Stimulated activated CD8-positive, alpha-beta memory T cell treated with anti-CD3 and anti-CD28 coated beads, Interleukin-15, amount 100 ng/mL, for 48 hours (primary cell): ENCODE measurements at places on chromosomes 12 and 14.
A peak's percentile ranks its signal among the peaks of the same experiment; 100 is the strongest.

DNA sequence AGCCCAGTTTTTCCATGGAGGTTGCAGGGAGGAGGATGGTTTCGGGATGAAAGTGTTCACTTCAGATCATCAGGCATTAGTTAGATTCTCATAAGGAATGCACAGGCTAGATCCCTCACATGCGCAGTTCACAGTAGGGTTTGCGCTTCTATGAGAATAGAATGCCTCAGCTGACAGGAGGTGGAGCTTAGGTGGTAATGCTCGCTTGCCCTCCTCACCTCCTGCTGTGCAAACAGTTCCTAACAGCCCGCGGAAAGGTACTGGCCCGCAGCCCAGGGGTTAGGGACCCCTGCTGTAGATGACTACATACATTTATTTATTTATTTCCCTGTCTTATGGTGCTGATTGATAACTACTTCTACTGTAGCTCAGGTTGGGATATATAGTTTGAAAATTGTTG, 93.2 kb downstream of the FBXO33 start:
- DNase-seq, result no peak

- no peak for DNase-seq
These were observed 267.3 kb upstream of the SRRM4 start for GRCh38 chr12:118714051-118714460.

DNA sequence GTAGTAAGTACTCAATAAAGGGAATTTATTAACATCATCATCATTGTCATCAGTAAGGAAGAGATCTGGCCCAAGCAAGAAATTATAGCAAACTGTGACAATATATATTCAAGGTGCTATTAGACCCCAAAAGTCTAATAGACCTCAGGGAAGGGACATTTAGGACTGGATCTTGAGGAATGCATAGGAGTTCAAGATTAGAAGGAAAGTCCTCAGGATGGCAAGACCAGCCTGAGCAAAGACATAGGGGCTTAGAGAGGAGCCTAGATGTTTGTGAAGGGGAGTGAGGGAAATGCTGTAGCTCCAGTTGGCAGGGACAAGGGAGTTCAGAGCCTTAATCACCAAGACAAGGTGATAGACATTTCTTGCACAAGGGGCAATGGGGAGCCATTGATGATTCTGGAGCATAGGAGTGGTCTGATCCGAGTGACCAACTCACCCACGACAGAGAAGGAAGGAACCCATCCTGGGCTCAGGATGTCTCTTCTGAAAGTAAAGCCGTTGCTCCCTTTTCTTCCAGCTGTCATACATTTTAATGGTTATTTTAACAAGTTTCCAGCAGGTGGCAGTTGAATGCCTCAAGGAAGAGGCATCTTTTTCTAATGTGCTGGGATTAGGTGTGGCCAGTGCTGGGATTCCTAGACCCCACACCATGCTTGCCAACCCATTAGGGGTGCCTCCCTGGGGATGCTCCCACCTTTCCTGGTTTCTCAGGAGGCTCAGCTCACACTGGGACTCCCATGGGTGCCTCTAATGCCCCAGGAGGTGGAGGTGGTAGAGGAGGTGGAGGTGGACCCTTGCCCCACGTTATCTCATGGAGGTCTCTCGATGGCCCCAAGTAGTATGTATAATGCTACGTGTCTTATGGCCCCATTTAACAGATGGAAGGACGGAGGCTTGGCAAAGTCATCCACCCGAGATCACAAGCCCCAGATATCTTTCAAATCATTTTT, 37.8 kb downstream of the PHETA1 start:
- no peak for DNase-seq

GRCh38 chr12:89787763-89788162, 79.1 kb upstream of the ATP2B1 start:
- no peak for DNase-seq

DNA sequence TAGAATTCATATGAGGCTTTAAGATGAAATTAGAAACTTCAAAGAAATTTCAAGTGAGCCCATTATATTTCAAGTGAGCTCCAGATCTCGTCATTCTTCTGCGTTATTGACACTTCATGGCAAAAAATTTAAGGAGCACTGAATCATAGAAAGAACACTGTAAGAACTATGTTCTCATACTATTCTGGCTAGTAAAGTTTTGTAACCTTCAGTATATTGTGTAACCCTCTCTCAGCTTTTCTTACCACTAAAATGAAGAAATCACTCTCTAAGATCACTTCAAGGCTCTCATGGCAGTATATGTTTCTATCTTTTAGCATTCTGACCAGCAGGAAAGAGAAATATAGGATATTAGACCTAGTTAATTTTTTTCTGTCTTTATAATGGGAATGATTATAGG, 6.3 kb downstream of the GPHN start:
- no peak for DNase-seq

DNA sequence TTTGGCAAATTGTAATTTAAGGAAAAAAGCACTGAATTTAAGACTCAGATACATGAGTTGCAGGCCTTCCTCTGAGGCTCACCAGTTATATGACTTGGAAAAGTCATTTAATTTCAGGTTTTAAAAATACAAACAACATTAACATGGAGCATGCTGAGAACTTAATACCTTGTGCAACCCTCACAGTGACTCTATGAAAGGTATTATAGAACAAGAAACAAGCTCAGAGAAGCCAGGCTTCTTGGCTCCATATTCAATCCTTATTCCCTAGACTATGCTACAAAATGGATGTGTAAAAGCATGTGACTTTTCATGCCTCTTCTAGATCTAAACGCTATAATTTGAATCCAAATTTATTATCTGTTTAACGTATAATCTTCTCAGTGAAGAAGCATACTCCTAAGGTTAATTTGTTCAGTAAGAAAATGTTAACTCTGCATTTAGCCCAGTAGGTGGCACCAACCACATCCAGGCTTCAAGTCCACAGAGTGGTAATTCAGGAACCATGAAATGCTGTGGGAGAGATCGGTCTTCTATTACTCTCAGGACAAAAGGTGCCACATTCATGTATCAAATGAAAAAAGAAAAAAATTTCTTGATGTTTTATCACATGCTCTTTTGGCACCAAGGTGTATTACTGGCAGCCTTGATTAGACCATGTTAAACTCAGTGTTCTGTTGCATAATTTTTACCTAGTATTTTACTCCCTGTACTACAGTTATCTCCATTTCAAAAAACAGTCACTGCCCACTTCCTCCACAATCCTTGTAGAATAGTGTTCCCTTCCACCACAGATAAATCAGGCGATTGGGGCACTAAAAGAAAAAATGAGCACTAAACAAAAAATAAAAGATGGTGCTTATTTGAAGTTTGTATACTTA, 9.3 kb downstream of the CCDC196 start:
- no peak for DNase-seq

DNA sequence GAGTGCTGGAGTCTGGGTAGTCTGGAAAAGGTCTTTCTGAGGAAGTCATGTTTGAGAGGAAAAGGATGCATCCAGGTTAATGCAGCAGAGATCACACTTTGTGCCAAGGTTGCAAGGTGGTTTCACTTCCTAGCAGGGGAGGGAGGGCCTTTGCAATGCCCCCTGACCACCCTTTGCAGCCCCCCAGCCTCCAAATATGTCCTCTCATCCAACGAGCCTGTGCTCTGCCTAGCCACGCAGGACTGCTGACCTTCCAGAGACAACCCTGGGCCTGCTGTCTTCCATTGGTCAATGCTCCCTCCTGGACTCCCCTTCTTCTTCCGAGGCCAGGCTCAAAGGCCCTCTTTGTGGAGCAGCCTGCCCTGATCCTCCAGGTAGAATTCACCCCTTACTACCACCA, 47.3 kb upstream of the TUNAR start:
- DNase-seq, result no peak

DNA sequence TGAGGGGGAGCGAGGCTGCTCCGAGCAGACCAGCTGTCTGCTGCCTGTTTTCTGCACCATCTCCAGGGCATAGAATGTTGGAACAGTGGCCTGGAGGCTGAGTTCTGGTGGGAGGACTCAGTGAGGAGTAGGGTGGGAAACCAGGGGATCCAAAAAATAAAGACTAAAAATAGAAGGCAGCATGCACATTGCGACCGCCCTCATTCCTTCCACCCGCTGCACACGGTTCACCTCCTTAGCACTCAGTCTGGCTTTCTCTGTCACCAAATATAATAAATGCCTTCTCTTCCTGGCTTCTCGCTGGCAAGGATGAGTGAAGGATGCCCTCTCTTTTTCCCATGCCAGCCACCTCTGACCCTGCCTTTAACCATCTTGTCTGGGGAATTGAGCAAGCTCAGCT, 146.2 kb downstream of the AACS start:
- DNase-seq, result no peak

GRCh38 chr12:212415-212714, 1.6 kb downstream of the SLC6A12 start:
- no peak for DNase-seq

DNA sequence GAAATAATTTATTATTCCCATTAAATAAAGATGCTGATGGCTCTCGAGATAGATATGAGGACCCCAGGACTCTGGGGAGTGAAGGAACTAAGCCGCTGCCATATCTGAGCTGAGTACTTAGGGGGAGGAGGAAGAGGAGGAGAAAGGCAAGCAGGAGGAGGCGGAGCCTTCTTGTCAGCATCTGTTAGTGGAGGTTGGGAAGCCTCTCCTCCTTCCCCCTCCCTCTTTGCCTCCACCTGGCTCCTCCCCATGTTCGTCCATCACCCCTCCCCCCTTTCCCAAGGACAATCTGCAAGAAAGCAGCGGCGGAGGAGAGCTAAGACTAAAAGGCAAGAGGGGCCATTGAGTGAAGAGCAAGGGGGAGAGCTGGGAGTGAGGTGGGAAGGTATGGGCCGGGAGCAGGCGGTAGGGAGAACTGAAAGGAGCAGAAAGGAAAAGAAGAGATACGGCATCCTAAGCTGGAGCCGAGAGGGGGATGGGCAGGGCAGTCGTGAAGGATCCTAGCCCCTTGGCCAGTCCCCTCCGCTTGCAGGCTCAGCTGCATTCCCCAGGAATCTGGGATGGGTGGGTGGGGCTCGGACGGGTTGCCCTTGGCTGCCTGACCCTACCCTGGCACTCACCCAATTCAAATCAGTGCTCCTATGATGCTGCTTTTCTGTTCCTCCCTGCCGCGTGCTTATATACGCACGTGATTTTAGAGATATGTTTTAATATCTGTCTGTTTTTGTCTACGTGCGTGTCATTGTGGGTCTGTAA, at the start of gene PFKM:
Gene PFKM (plus strand): TSS at position 287 of the 756 bp plus-strand sequence. CDS start 3,411 bp downstream, outside the sequence.
- peak; percentile 65 for DNase-seq

- DNase-seq, result no peak
These were observed 38.2 kb upstream of the TMEM263 start for GRCh38 chr12:106917503-106917902.

DNA sequence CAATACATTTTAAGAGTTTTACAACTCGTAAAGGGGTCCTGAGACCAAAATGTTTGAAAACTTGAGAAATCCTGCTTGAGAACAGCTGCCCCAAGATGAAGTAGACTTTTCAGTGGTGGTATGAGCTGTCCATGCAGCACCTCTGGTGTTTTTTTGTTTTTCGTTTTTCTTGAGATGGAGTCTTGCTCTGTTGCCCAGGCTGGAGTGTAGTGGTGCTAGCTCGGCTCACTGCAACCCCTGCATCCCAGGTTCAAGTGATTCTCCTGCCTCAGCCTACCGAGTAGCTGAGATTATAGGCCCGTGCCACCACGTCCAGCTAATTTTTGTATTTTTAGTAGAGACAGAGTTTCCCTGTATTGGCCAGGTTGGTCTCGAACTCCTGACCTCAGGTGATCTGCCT, 5.5 kb downstream of the PAPOLA start:
- DNase-seq, result no peak

GRCh38 chr12:112352921-112353320, 29.3 kb downstream of the HECTD4 start:
- no peak for DNase-seq

DNA sequence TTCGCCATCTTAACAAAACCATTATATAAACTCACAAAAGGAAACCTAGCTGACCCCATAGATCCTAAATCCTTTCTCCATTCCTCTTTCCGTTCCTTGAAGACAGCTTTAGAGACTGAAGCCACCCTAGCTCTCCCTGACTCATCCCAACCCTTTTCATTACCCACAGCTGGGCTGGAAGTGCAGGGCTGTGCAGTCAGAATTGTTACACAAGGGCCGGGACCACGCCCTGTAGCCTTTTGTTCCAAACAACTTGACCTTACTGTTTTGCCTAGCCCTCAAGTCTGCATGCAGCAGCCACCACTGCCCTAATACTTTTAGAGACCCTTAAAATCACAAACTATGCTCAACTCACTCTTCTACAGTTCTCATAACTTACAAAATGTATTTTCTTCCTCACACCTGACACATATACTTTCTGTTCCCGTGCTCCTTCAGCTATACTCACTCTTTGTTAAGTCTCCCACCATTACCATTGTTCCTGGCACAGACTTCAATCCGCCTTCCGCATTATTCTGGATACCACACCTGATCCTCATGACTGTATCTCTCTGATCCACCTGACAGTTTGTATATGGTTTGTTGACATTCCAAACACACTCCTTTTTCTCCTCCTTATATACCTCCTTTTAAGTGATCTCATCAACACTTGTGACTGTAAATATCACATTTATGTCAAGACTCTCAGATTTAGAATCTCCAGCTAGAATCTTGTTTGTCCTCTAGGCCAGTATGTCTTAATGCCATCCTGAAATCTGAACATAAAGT, 208.7 kb downstream of the KITLG start:
- DNase-seq, result no peak

DNA sequence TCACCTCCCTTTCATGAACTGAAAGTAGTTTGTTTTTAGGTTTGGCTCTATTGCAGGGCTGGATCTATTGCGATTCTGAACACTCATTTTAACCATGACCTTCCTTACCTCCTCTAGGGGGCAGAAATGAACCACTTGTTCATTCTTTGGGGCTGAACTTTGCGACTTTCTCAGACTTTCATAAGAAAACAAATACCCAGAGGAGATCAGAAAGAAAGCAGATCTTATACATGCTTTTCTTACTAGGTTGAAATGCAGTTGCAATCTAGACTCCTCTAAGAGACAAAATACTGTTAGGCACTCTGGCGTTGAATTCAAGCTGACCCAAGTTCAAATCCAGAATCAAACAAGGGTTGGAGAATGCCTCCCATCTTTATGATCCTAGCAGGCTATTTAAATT, 32.6 kb upstream of the PLEKHG3 start:
- DNase-seq, result no peak

GRCh38 chr14:57274551-57274950, 5.8 kb downstream of the AP5M1 start:
- DNase-seq, result no peak

DNA sequence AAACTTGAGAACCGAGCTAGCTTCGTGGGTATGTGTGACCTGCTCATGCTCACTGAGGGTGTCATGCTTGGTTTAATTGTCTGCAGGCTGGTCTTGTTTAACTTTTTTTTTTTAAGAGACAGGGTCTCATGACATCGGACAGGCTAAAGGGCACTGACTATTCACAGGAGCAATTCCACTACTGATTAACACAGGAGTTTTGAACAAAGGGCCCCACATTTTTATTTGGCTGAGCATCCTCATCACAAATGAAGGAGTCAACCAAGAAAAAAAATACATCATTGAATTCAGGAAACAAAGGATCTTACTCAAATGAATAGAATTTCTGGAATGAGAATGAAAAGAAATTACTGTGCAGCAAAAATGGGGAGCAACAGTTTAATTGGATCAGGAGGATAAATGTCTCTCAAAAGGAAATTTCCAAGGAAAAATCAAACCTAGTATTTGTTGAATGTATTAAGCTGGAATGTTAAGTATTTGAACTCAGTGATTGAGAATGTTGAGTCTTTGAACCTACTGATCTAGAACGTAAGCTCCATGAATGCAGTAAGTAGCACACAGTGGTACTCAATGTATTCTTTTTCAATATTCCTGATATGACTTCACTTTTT, 20.8 kb upstream of the PYROXD1 start:
- DNase-seq, result no peak
